ENCODE measurements at places on chromosomes 7 and 10.

DNA sequence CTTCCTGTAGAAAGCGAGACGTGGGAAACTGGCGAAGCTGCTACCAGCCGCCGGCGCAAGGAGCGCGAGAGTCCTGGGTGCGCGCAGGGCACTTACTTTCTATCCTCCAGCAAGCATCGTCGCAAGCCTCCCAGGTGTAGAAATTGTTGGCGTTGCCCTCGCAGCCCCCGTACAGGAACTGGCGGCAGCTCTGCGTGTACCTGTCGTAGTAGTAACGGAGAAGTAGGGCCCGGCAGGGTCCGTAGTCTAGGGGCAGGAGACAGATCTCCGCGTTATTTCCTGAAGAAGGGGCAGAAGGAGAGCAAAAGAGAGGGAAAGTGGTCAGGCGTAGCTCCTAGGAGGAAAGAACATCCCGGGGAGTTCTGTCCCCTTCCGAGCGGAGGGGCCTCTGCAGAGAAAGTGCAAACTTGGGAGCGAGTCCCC is 501 bp downstream of the TFPI2 start:
- peak; percentile 20 for DNase-seq

DNA sequence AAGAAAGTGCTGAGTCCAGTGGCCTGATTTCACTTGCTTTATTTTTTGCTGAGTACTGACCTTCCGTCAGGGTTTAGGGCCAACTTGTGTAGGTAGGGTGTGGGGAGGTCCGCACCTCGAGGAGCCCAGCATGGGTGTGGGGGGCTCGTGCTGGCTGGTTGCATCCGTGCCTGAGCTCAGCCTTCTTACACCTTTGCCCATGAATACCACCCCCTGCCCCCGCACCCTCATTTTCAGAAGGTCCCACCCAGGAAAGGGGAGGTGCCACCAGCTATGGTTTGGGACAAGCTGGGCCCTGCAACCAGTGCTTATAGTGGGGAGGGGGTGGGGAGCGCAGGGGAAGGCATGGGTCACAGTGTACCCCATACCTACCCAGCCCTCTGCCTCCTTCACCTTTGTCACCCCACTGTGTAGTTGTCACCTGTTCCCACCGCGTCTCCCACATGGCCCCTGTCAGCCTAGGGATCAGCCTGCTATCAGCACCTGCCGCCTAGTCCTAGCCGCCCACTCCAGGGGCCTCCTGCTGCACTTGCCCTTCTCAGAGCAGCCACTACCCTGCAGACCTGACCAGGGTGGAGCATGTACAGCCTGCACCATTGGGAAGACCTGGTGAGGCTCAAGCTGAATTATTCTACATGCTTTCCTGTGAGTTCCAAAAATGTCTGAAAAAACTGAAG is 146.2 kb upstream of the RET start:
- no peak for DNase-seq

DNA sequence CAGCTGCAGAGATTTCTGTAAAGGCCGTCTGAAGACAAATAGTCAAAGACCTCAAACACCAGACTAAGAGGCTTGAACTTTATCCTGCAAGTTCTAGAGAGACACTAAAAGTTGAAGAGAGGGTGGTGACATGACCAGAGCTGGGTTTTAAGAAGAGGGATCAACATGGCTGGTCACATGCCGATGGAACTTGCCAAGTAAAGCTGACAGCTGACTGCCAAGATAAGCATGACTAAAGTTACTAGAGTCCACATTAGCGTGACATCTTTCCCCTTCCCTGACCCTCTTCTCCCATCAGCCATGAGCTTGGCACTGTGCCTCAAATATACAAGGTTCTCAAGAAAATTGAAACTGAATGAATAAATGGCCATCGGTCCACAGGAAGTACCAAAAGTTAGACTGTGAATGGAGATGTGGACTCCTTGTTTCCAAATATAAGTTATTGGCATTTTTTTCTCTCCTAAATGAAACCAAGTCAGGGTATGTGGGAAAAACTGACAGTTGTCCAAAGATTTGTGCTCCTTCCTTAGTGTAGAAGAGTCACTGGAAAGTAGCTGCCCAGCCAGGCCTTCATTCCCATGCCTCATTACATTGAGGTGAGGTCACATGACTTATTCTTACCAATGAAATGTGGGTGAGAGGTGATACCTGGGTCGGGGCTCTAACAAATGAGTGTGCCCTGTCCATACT is 24.5 kb downstream of the XPNPEP1 start:
- no peak for DNase-seq

- peak; percentile 54 for DNase-seq
Measured at GRCh38 chr7:111014079-111014478, 76.8 kb upstream of the LRRN3 start.

DNA sequence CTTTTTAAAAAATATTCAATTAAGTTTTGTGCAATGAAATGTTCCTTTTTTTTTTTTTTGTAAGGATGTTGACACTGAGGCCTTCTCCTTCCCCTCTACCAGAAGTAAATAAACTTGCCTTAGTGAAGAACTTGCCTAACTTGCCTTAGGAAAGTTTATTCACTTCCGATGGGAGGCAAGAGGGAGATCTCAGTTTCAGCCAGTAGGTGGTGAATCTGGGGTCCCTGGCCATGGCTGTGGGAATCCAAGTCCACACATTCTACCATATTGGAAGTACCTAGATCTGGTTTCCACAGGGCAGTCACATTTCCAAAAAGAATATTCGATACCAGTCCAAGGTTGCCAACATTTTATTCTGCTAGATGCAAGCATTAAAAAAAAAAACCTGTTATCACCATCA is 270.9 kb downstream of the CCSER2 start:
- DNase-seq: no peak

- no peak for DNase-seq
Measured at GRCh38 chr7:42832667-42833066, 79.2 kb downstream of the C7orf25 start.

GRCh38 chr7:748446-748845 is 21.4 kb upstream of the PRKAR1B start:
- no peak for DNase-seq

- no peak for DNase-seq
Measured at GRCh38 chr7:262251-262572, 27.8 kb upstream of the FOXL3 start.

DNA sequence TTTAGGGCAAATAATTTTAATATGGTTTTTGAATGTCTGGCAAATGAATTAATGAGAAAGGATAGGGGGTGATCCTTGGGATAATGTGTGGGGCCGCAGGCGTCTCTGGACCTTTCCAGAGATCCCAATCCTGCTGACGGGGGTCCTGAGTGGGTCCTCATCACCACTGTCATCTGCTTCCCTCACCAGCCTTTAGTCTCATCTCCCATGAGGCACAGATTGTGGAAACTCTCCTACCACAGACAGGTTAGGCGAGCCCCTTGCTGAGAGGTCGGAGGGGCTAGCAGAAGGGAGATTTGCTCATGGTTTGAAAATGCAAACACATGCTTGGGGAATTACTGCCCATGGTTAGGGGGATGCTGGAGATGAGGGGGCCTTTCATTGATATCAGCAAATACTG is 484.6 kb downstream of the RPS24 start:
- no peak for DNase-seq

DNA sequence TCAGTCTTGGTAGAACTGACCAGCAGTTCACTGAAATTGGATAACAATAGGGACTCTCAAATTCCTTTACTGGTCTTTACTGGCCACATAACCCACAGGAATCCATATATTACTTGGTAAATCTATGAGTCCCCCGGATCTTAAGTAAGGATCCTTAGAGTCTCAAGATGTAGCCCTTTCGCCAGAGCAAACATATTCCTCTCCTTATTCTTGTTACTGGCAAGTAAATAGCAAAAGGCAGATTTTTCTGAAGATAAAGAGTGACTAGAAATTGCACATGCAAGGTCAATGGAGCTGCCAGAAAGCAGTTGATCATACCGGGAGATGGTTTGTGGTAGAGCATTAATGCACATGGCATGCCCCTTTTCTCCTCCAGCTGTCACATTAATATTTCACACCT is 283.0 kb downstream of the HDAC9 start:
- DNase-seq: no peak

GRCh38 chr7:36526863-36527548 is 137.3 kb downstream of the ANLN start:
- no peak for DNase-seq

DNA sequence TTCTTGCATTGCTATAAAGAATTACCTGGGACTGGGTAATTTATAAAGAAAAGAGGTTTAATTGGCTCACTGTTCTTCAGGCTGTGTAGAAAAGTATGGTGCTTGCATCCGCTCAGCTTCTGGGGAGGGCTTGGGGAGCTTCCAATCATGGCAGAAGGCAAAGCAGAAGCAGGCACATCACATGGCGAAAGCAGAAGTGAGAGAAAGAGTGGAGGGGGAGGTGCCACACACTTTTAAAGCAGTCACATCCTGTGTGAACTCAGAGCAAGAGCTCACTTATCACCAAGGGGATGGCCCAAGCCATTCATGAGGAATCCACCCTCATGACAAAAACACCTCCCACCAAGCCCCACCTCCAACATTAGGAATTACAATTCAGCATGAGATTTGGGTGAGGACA is 303.5 kb downstream of the OTUD1 start:
- peak; percentile 26 for DNase-seq

- no peak for DNase-seq
Measured at GRCh38 chr7:93228302-93228701, 2.0 kb upstream of the HEPACAM2 start.

DNA sequence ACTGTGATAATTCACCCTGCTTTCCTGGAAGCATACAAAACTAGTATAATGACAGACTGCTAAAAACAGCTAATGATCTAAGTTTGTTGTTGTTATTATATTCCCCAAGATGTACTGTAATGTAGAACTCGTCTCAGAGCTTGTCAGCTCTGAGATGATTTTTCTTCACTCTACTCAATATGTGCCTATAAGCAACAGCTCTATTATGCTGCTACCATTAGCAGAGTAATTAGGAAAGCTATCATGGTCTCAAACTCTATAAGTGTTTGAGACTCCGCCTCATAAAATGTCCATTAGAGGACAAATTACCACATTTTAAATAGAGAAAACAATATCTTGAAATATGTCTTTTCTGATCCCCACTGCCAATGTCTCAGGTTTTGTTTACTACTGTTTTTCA is 476.5 kb upstream of the PCDH15 start:
- no peak for DNase-seq

GRCh38 chr10:103553743-103554487 is 60.4 kb downstream of the NEURL1 start:
- peak; percentile 86 for DNase-seq

DNA sequence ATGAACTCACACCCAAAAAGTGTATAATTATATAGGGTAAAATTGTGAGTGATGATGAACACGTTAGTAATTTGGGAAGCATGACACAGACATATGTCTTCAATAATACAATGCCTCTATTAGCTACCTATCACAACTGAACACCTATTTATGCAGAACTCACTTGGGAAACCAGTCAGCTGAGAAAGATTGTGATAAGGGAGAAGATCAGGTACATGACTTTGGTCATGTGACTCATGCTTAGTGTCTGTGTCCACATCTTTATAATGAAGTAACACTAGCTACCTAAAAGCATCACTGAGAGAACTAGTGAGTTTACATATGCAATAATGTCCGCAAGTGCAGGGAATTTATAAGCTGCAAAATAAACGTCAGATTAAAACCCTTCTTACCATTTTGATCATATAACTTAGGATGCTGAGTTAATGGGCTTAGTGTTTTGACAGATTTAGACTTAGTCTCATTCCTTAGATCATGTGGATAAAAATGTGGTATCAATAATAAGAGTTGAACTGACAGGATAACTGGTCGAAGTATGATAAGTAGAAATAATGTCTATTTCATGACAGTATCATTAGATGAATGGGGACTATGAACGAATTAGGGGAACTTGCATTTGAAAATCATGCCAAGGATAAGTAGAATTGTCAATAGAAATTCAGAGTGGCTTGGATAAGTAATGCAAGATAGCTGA is 11.6 kb downstream of the VWDE start:
- DNase-seq: no peak

DNA sequence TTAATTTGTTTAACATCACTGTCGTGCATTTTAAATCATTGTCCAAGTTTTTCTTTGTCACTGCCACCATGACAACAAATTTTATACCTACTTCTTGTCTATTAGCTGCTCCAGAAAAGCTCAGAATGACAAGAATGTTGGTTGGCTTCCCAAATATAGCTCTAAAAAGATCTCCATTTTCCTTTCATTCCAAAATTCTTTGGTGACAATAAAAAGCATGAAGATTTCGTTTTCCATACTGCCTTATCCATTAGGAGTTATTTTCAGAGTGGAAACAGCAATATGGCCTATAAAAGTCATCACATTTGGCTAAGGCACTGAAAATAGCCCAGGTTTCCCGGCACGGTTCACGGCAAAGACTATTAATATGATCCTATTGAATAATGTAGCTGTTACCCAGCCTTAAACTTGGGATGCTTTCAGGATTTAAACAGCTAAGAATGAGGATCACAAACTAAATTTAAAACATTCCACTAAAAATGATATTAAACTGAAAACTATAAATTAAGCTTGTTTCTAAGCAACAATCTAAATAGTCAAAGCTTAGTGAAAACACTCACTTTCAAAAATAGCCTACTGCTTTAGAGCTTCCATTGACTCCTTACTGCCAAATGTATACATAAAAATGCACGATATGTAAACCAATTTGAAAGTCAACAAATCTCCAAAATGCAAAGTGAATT is 2.7 kb downstream of the CTTNBP2 start:
- no peak for DNase-seq

DNA sequence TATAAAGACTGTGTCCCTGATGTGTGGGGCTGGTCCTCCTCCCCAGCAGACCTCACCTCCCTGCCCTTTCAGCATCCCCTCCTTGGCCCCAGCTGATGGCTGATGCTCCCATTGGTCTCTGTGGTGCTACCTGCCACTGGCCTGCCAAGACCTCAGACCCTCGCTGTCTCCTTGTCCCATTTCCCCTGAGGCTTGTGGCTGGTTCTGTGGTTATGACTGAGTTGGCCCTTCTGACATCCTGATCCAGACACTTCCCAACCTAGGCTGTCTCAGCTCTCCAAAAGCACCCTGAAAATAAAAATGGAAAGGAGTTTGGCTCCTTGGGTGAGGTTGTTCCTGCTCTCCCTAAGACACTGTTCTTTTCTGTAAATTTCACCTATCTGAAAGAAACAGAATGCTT is 214.2 kb downstream of the RPS24 start:
- no peak for DNase-seq

GRCh38 chr7:155811895-155812761 is at the start of gene SHH:
SHH (minus strand) TSS chr7:155812463; CDS start chr7:155812122, 341 bp downstream.
- no peak for DNase-seq

GRCh38 chr7:115435178-115435577 is 513.3 kb downstream of the MDFIC start:
- DNase-seq: no peak

GRCh38 chr10:96661632-96662031 is 58.7 kb downstream of the PIK3AP1 start:
- DNase-seq: no peak

DNA sequence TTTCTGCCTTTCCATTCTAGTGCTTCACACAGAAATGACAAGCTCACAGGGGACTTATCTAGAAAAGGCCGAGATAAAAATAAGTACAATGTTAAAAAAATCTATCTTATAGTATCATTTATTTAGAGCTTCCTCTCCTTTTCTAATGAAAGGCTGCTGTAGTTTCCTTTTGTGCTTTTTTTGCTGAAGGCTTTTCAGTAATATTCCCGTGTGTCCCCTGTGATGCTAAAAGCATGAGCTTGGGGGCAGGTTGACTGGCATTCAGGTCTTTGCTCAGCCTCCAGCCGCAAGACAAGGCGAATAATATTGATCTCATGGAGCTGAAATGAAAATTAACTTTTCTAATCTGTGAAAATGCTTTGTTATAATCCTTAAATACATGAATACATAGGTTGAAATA is 143.0 kb downstream of the ST7 start:
- no peak for DNase-seq
